T-helper 2 cell (primary cell): ENCODE measurements at places on chromosomes 13 and 19.
A peak's percentile ranks its signal among the peaks of the same experiment; 100 is the strongest.

- no peak for DNase-seq
Measured at GRCh38 chr13:52978989-52979388, 49.6 kb upstream of the OLFM4 start.

DNA sequence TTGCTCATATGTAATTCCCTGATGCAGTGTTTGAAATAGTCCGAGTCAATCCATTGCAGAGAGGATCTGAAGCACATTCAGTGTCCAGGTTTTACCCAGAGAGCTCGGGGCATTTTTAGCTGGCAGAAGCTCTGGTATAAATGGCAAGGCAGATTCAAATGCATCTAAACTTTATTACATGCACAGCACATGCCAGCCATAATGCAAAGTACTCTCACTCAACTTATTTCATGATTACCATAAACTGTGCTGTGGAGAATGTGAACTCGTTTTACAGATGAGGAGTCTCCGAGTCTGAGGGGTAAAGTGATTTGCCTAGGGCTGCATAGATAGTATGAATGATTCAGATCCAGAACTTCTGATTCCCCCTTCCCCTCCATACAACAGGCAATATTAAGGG is 13.5 kb upstream of the CBY2 start:
- no peak for DNase-seq

DNA sequence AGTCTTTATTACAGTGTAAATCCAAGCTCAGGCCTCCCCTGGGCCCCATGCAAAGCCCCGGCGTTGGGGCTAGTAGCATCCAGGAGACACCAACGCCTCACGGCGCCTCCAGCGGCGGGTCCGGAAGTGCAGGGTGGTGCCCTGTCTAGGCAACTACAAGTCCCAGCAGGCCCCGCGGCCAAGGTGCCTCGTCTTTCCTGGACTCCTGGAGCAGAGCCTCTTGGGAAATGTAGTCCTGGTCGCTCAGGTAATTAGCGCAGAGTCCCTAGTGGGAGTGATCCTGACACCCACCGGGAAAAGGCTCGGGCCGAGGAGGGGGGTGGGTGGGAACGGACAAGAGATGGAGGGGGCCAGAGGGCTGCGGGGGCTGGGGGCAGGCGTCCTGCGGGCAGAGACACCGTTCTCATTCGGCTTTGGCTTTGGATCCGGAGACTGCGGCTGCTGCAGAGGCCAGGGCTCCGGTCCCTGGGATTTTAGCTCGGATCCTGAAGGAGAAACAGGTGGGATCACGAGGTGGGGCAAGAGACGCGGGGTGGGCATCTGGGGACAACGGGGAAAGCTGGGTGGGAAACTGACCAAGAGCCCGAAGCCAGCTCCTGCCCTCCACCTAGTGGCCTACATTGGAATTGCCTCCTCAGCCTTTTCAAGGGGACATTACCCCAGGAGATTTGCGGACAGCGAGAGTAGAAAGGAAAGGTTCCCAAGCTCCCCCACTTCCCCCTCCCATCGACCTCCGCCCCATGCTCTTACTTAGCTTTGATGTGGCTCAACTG is 11.4 kb downstream of the RTN2 start:
- DNase-seq, result peak; percentile 96

GRCh38 chr13:21701460-21701859 is 30.6 kb downstream of the FGF9 start:
- DNase-seq, result no peak

DNA sequence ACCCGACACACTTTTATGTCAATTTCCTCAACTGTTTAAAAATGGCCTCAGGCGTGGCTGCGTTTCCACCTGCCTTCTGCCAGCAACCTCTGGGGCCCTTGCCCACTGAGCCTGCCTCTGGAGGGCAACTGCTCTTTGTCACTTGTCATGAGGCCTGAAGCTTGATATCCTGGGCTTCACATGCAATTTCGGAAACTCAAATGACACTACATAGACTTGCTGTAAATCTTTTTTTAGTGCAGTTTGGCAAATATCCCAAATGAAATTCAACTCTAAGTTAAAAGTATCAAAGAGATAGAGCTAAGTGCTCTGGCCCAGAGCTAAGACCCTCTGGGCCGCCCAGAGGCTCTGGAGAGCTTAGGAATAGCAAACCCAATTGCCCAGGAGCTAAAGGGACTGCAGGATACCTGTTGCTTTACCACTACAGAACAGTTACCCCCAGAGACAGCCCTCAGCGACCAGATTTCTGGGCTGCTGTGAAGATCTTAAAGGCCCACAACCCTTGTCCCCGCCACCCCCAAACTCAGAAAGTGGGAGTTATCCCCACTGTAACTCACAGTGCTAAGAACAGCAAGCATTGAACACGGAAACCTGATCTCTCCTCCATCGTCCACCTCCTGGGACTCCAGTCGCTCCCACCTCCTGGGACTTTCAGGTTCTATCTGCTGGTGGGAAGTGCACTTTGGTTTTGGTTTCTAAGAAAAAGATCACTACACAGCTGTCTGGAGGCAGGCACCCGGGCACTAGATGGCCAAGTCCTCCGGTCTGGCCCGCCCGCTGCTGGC is 19.4 kb downstream of the GJA3 start:
- DNase-seq, result no peak

GRCh38 chr13:93244918-93245280 is 18.3 kb downstream of the GPC6 start:
- DNase-seq, result no peak

GRCh38 chr19:29485293-29485692 is 40.5 kb upstream of the VSTM2B start:
- DNase-seq, result no peak

DNA sequence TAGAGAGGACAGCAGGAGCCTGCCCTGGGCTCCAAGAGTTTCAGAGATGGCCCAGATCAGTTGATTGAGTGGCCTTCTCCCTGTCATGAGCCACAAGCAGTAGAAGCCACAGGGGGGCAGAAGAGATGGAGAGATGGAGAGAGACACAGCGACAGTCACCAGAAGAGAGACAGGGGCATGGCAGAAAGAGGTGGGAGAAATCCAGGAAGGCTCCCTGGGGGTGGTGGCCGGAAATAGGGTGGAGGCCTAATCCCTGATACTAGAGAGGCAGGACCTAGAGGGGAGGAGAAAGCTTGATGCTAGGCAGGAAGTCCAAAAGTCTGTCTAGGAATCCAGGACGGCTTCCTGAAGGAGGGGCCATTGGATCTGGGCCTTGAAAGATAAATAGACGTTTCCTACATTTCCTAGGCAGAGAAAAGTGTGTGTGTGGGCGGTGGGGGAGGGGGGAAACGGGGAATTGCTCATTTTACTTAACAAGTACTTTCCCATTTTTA is 9.6 kb upstream of the TPM4 start:
- no peak for DNase-seq

- DNase-seq, result no peak
Measured at GRCh38 chr19:29841209-29841558, 29.4 kb downstream of the CCNE1 start.

GRCh38 chr13:27022571-27023311 is 148.9 kb downstream of the USP12 start:
- peak; percentile 83 for DNase-seq

GRCh38 chr19:47758443-47758804 is 13.1 kb downstream of the NOP53 start:
- no peak for DNase-seq

DNA sequence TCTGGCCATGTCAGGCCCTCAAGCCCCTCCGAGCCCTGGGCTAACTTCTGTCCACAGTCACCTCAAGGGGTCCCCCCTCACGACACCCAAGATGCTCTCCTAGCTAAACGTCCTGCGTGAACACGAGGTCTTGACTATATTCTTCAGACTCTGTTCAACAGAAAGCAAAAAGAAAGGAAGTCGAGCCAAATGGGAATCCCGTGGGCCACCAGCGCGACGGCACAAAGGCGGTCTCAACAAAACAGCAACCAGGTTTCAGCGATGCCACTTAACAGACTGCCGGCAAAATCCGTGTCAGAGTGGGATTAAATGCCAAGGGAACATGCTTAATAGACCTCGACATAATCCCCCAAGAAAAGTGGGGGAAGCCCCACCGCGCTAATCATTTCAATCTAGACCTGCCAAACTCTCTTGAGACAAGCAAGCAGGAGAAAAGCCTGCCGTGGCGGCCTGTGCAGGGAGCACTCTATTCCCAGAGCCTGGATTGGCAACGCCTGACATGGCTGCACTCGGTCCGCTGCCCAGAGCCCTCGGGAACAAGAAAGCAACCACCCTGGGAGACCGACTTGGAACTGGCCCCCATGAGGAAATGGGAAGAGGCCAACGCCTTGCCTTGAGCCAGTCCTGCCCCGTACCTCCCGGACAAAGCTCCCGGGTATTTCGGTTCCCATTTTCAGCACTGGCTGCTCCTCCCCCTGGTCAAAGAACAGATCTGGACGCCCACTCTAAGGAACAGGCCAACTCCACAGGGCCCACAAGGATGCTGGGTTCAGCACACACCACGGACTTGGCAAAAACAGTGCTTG is 16.0 kb downstream of the ZC3H4 start:
- DNase-seq, result no peak
